ENCODE measurements at places on chromosomes 13 and 19. TPM values are rescaled to one million over a fixed set of nuclear protein-coding genes. Genes with fewer than 3 reads are reported as not detected.

FCHO1 gene
- total RNA-seq: 3.3 TPM

ZIM2 gene
- total RNA-seq: not detected

SLC6A16 gene
- total RNA-seq: 0.07 TPM

OVOL3 gene
- not detected for total RNA-seq

HS6ST3 gene
- total RNA-seq: 0.10 TPM

SLC25A41 gene
- total RNA-seq: not detected

FARP1 gene
- total RNA-seq: 20.9 TPM

PGPEP1 gene
- 18.4 TPM for total RNA-seq

RNF113B gene
- not detected for total RNA-seq

AMER2 gene
- not detected for total RNA-seq

IGFL3 gene
- not detected for total RNA-seq

IGFLR1 gene
- total RNA-seq: 14.1 TPM

ADGRE2 gene
- total RNA-seq: not detected

SGCG gene
- not detected for total RNA-seq

OR7D2 gene
- total RNA-seq: 0.10 TPM

DAND5 gene
- total RNA-seq: 0.07 TPM

CBY2 gene
- not detected for total RNA-seq

CEACAM4 gene
- not detected for total RNA-seq

CEACAM1 gene
- total RNA-seq: 13.3 TPM

FAM216B gene
- total RNA-seq: not detected

SIGLECL1 gene
- total RNA-seq: not detected

BRSK1 gene
- total RNA-seq: 0.27 TPM

ADM5 gene
- total RNA-seq: 0.33 TPM

FREM2 gene
- not detected for total RNA-seq

CGB3 gene
- total RNA-seq: not detected

ATP8B3 gene
- 0.93 TPM for total RNA-seq

RASAL3 gene
- 18.7 TPM for total RNA-seq

PRR19 gene
- 0.27 TPM for total RNA-seq

MAG gene
- total RNA-seq: not detected

IGSF23 gene
- total RNA-seq: 1.2 TPM

RASL11A gene
- 6.4 TPM for total RNA-seq

CCL25 gene
- total RNA-seq: not detected
